ENCODE measurements at places on chromosomes 7 and 10. TPM values are rescaled to one million over a fixed set of nuclear protein-coding genes. Genes with fewer than 3 reads are reported as not detected.

Gene PON3
- total RNA-seq, result not detected

Gene USP54
- total RNA-seq, result 25.0 TPM

Gene TMEM236
- 0.03 TPM for total RNA-seq

Gene BAIAP2L1
- total RNA-seq, result 16.6 TPM

Gene SPDYE5
- not detected for total RNA-seq

Gene SH3PXD2A
- total RNA-seq, result 6.8 TPM

Gene LIPM
- total RNA-seq, result not detected

Gene PIP
- not detected for total RNA-seq

Gene RET
- 16.0 TPM for total RNA-seq

Gene FAM131B
- total RNA-seq, result 11.9 TPM

Gene CASP2
- 13.1 TPM for total RNA-seq

Gene HOXA2
- total RNA-seq, result not detected

Gene CYP3A4
- total RNA-seq, result not detected

Gene CRTAC1
- 0.63 TPM for total RNA-seq

Gene VIPR2
- 2.5 TPM for total RNA-seq

Gene FAM25A
- not detected for total RNA-seq

Gene SLC26A3
- not detected for total RNA-seq

Gene NCF1
- 0.31 TPM for total RNA-seq

Measured in H7 (cell line).